IPS DF 19.7 (cell line): ENCODE measurements at places on chromosomes 1 and 21.

- DNase-seq: no peak
These were observed 294.0 kb downstream of the SMYD3 start for GRCh38 chr1:246213036-246213435.

GRCh38 chr1:182227864-182228547 is 163.6 kb downstream of the GLUL start:
- DNase-seq: no peak

GRCh38 chr1:9363061-9363471 is 70.4 kb downstream of the SPSB1 start:
- DNase-seq: no peak

- no peak for DNase-seq
These were observed 33.3 kb upstream of the KCNE1 start for GRCh38 chr21:34545079-34545884.

GRCh38 chr1:240646571-240647240 is 34.8 kb upstream of the GREM2 start:
- no peak for DNase-seq

GRCh38 chr1:22347854-22348760 is 103.5 kb upstream of the ZBTB40 start:
- DNase-seq: no peak

- DNase-seq: no peak
These were observed 12.8 kb upstream of the TRIM63 start for GRCh38 chr1:26079960-26080814.

DNA sequence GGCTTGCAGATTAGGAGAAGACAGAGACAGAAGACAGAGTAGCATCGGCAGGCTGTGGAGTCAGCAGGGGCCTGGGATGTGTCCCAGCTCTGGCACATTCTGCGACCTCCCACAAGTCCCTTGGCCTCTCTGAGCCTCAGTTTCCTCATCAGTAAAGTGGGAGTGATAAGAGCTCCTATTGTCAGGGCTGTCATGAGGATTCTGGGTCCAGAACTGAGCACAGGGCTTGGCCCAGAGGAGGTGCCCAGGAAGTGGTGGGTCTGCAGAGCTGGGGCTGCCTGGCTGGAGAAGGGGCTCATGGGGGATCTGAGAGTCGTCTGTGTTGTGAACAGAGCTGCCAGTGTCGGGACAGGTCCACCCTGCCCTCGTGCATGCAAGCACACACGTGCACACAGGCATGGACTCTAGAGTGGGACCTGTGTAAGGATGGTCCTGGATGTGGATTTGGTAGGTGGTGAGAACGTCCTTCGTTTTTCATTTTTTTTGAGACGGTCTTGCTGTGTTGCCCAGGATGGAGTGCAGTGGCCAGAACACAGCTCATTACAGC is 262.9 kb downstream of the PTPRU start:
- DNase-seq: no peak

GRCh38 chr1:162230096-162230495 is 146.6 kb downstream of the SPATA46 start:
- no peak for DNase-seq

DNA sequence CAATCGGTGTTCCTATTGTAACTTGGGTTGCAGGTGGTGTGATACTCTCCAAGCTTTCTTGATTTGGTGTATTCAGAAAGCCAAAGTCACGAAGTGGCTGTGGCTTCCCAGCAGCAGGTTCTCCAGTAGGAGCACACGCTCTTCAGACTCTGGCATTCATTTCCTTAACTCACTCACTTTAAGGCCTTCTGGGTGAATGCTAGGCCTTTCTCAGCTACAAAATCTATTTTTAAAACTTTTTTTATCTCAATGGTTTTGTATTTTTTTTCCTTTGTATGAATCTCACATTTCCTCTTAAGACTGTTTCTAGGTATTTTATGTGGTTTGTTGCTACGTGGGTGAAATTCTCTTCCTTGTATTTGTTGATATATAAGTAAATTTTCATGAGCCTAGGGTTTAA is 22.9 kb upstream of the PKN2 start:
- DNase-seq: no peak

- DNase-seq: no peak
These were observed 9.0 kb downstream of the ARHGEF16 start for GRCh38 chr1:3463408-3463863.

- no peak for DNase-seq
These were observed 5.8 kb upstream of the ETV3L start for GRCh38 chr1:157105298-157105987.

DNA sequence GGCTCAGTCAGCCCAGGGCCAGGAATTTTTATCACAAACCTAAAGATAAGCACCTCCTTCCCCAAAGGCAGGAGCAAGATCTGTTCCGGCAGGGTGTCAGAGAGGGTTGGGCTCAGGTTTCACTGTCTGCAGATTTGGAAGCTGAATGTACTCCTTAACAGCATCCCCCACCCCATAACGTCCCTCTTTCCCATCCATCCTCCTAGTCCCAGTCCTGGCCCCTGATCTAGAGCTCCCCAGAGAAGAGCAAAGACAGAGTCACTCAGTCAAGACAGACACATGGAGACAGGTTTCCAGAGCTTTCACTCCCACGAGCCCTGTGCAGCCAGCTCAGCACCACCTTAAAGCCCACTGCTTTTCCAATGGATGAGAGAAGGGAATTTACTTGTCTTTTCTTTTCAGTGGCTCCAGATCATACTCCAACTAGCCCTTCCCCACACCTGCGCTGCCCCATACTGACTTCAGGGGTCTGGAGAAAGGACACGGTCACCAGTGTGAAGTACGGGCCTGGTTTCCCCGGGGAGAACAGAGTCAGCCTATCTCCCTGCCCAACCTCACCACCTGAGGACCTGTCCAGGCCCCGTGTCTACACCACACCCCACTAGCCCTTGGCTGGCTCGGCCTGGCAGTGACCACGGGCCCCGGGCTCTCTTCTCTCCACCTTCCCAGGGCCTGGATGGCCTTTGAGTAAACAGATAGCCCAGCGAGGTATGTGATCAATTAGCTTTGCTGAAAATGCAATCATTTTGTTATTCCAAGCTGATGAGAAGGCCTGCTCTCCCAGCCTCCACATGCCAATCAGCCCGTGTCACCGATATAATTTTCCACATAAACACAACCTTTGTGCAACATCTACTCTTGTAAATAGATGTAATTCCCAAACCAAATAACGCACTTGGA is 249.1 kb downstream of the FOXD2 start:
- no peak for DNase-seq

DNA sequence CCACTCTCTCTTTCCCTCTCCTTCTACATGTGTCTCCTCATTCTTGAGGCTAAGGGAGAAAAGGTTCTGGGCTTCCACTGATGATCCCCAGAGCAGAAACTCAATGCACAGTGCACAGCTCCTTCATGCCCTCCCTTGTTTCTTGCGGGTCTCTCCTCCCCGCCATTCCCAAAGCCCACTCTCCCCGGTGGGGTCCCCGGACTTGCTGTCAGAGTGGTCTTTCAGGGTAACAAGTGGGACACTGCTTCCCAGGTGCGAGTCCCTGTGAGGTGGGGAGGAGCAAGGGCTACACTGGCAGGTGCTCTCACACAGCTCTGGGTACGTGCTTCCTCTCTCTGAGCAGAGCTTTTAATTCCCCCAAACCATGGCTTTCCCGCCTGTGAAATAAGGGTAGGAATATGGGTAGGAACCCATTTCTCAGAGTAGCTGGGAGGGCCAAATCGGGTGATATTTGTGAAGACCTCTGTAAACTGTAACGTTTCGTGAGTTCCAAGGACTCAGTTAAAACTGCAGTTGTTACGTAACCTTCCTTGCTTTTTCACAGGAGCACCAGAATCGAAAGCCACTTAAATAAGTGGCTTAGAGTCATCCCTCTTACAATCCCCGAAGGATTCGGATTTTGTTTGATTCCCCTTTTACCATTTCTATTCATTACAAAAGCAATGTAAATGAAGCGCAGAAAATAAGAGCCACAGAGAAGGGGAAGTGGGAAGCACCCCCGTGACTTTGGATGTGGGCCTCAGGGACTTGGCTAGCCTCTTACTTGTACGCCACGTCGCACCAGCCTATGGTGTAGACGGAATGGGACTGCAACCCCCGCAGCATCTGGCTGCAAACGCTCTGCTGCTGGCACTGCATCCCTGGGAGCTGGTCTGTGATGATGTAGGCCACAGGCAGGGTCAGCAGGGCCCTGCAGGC is 6.2 kb downstream of the PGLYRP3 start:
- DNase-seq: no peak

GRCh38 chr1:15963968-15964648 is 11.8 kb downstream of the ZBTB17 start:
- DNase-seq: no peak

DNA sequence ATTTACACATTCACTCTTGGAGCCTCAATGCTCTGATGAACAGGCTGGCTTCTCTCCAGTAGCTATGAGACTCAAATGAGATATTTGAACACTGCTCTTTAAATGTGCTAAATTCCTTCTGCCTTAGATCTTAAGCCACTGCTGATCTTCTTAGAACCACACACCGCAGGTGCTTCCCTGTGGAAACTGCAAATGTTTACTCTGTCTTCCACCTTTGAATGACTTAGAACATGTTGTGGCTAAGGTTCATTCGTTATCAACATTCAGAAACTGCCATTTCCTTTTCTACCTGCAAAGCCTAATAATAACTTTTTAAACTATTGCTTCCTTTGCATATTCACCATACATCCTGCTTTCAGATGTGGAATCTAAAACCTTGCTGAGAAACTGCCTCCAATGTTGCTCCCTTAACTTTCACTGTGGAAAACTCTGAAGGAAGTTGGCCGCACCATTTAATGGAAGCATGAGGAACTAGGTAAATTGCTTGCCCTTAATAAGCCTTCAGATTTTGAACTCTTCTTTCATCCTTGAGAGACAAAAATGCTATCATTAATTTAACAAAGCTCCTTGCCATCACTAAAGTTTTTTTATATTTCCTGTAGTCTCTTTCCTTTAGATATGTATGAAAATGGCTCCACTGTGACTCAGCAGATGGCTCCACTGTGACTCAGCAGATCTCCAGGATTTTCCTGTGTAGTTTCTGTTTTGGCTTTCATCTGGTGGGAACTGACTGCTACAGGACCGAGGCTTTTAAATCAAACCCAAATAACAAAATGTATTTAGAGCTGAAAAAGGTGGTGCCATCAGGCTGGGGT is 143.8 kb downstream of the TNFSF18 start:
- DNase-seq: no peak

DNA sequence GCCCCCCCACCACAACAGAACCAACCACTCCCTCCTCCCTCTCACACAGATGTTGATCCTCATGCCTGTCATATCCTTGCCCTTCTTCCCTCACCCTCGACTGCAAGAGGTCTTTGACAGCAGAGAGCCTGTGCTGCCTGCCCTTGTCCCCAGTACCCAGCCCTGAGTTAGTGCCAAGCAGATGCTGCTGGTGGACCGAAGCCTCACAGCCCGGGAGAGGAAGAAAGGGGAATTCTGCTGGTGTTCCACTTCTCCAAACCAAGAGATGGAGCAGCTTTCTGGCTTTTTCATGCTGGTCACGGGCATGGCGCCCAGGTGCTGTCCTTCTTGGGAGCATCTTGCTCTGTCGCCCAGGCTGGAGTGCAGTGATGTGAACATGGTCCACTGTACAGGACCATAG is 69.1 kb downstream of the SLC66A1 start:
- no peak for DNase-seq

DNA sequence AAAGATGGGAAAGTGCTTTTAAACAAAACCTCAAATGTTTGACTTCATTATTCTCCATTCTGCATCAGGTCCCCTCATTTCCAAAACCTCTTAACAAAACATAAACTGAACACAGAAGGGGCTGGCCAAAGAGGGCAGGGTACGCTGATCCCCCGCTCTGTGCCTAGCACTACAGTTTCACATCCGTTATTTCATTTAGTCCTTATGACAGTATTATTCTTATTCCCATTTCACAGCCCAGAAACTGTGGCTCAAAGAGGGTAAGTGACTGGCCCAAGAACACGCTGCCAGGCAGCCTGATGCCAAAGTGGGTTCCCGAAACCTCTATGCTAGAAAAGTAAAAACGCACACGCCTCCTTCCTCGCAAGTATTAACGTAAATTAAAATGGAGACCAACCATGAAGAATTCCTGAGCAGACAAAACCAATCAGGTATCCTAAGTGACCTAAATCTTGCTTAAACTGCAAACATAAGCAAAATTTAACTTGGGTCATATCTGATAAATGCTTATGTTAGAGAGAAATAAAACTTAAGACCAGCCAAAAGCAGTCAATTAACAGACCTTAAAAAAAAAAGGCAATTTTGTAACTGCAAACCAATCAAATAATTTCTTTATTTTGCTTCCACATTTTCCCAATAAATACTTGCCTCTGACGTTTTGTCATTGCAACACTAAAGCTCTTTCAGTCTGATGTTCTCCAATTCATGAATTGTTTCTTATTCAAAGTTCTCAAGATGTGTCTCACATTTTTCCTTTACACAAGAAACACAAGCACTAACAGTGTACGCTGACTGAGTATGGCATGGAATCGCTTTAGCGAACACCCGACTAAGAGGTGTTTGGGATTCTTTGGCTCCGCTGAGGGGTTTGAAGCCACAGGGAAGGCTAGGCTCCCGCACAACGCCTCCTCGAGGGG is 653 bp downstream of the CASP9 start:
- no peak for DNase-seq

- DNase-seq: no peak
These were observed 12.6 kb downstream of the AGTRAP start for GRCh38 chr1:11748294-11749202.

DNA sequence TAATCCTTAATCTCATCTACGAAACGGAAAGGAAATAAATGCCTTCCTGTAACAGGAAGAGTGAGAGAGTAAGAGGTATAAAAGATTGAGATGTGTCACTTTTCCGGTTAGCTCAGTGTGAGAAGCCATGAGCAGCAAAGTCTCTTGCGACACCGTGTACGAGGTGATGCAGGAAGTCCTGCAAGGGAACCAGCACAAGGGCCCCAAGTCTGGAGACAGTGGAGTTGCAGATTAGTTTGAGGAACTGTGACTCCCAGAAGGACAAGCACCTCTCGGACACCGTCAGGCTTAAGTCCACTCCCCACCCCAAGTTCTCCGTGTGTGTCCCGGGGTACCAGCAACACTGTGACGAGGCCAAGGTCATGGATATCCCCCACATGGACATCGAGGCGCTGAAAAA is 592.3 kb upstream of the ADGRL2 start:
- no peak for DNase-seq

DNA sequence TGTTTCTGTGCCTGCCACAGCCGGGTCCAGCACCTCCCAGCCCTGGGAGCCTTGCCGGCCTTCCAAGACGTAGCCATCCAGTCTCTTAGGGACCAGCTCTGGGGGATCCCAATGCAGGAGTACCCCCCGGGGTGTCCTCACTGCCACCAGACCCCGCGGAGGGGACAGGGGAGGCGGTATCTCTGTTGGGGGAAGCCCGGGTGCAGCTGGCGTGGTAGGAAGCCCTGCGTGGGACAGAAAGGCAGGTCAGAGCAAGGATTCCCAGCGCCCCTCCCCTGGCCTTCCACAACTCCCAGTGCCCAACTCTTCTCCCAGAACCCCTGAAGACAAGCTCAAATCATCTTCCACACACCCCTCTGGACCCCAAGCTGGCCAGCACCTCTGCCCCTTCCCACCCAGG is 4.9 kb upstream of the TAGLN2 start:
- DNase-seq: no peak

DNA sequence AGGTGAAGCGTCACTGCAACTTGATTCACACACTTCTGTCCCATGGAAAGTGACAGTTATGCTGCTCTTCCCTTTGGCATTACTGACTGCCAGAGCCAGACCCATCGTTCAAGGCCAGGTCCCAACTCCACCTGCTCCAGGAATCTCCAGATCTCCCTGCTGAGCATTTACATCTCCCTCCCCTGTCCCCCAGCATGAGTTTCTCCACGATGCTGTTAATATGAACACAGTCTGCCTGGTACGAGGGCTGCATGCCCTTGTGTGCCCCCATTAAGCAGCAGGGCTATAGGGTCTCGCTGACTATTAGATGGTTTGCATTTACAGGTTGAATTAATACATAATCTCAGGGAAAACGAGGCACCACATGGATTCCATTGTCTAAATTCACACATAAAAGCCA is 4.3 kb downstream of the F3 start:
- DNase-seq: no peak
